ENCODE measurements at places on chromosomes 11 and 22.

DNA sequence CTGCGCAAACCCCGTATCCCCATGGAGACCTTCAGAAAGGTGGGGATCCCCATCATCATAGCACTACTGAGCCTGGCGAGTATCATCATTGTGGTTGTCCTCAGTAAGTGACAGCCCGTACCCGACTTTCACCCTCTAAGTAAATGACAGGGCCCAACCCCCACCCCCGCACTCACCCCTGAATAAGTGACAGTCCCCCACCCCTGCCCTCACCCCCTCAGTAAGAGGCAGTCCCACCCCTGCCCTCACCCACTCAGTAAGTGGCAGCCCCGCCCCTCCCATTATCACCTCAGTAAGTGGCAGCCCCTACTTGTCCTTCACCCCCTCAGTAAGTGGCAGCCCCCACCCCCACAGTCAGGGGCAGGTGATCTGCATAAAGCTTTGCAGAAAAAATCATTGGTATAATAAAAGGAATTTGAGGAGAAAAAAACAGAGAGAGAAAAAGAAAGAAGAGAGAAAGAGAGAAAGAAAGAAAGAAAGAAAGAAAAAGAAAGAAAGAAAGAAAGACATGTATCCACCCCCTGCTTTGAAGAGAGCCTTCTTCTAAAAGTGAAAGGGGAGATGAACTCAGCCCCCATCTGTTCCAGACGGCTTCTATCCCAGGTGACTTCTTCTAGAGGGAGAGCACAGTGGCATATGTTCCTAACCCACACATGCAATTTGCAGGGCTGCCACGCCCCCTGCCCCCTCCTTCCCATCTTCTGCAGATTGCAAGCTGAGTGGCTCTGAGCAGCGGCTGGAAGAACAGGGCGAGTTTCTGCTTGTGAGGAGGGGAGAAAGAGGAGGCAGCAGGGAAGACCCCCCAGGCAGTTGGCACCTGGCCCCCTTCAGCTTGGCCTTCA is 12.5 kb upstream of the SMIM35 start:
- DNase-seq: no peak

DNA sequence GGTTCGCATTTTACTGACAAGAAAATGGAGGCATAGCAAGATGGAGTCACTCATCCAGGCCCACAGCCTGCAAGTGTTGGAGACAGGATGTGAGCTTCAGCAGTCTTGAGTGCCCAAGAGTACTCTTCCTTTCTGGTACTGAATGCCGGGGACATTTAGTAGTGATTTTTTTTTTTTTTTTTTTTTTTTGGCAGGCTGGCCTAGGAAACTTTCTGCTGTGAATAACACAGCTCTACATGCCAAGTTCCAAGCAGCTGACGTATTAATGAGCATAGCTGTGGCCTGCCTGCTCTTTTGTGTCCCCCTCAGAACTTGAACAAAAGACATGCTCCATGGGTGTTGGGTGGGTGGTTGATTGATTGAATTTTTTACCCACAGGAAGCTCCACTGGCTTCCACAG is 195.5 kb upstream of the CADM1 start:
- no peak for DNase-seq

GRCh38 chr22:48358886-48359612 is 1468.6 kb downstream of the BRD1 start:
- no peak for DNase-seq

DNA sequence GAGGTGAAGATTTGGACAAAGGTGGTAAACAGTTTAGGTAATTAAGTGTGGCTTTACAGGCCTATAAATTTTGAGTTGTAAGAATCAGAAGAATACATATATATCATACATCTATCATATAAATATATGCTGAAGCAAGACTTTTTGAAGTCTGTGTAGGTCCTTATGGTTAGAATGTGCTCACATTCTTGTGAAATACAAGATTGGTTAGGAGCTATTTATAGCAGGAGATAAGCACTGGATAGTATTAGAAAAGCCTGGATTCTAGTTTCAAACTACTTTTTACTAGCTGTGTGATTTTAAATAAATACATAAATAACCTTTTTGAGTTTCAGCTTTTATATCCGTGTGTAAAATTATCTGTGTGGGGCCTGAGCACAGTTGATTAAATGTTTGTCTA is 42.3 kb downstream of the ANKRD42 start:
- DNase-seq: no peak

DNA sequence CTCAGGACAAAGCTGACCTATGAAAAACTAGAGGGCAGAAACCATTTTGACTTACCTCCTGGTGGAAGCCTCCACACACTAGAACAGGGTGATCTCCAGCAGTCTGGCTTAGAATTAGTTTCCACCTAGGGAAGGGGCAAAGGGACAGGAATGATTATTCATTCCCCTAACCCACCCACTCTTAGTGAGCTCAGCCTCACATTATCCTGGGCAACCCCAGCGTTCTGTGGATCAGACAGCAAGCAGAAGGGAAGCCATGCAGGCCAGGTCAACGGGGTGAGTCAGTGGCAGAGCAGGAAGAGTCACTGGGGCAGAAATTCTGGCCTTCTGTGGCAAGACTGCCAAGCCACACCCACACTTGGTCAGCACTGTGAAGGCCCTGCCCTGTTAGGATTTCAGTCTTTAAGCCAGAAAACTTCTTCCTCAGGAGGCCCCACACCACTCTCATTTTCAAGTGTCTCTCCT is 10.5 kb downstream of the NUMA1 start:
- no peak for DNase-seq

- DNase-seq: peak; percentile 30
Observed at GRCh38 chr11:120197251-120197891, 13.5 kb upstream of the OAF start.

- no peak for DNase-seq
Observed at GRCh38 chr11:1691878-1692707, 4.9 kb upstream of the KRTAP5-6 start.

- DNase-seq: peak; percentile 28
Observed at GRCh38 chr22:49658902-49659280, 168.8 kb downstream of the BRD1 start.

GRCh38 chr11:31160504-31161422 is 208.8 kb downstream of the DCDC1 start:
- no peak for DNase-seq
